ENCODE measurements at places on chromosomes 7 and 10.

DNA sequence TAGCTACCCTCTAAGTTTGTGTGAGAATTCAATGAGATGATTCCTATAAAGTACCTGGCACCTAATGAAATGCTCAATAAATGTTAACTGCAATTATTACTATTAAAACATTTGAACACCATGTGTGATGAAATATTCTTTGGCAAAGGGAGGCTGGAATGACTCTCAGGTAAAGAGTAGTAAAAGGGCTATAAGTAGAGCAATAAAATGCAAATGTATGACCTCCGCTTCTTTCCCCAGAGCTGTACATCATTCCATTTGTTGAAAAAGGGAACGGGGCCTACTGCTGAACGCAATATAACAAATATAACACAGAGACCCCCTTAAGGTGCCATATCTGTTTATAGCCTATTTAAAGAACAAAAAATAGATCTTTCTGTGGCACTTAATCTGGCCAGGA, 27.8 kb downstream of the CELF2 start:
- no peak for ATAC-seq

DNA sequence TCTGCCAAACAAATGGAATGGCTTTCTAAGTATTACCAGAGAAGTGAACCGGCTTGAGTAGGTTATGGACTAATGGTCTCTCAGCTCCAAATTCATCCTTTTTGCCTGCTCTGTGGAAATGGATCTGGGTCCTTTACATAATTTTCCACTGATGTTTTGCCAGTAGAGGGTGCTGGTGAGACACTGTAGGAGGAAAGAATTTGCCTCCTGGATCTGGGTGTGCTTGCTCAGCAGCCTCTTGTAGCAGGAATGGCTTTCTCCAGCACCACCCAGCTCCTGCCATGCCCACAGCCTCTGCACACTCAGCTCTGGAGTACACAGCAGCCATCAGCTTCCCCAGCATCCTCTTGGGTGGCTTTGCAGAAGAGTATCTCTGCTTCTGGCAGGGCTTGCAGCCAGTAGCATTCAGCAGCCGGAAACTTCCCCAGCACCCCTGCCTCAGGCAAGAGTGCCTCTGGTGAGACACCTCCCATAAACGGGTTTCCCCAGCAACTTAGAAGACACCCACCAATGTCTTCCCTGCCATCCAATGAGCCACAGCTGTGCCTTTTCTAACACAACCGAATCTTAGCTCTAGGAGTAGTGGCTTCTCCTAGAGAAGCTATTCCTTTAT, 235.0 kb upstream of the PLPP4 start:
- no peak for ATAC-seq

- ATAC-seq = no peak
These were observed 25.4 kb downstream of the ANKRD61 start for GRCh38 chr7:6056616-6057015.

GRCh38 chr7:149414171-149414570, 46.7 kb downstream of the ZNF777 start:
- no peak for ATAC-seq

- no peak for ATAC-seq
These were observed 97.6 kb downstream of the KIAA1217 start for GRCh38 chr10:24306507-24306875.

DNA sequence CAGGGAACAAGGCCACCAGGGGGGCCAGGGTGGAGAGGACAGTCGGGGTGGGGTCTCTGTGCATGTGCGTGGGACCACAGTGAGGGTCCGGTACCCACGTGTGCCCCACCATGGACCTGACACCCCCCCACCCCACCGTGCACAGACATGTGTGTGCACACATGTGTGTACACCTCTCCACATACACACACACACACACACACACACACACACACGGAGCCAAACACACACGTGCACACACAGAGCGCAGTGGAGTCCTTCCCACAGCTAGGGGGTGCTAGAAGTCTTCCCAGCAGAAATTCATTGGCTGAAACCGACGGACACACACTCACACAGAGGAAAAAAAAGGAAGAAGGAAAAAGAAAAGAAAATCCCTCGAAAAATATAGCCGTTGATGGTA, 42.8 kb upstream of the GNA12 start:
- ATAC-seq = peak; percentile 98

DNA sequence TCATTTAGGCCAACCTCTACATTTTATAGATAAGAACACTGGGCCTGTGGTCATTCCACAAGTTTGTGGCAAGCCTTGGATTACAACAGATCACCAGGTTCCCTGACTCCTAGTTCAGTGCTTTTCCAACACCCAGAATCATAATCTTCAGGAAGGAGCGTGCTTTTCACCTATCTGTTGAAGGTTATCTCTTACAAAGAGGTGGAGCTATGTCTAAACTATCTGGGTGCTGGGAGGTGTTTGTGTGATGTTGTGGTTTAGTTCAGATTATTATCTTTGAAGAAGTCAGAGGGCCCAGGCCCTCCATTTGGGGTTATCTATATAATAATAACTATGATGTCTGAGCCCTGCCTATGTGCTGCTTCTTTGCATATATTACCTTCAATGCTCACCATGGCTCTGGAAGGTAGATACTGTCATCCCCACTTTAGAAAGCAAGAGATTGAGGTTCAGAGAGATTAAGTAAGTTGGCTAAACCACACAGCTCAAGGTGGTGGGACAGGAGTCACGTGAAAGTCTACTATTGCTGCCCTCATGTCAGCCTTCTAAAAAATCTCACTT, 24.0 kb downstream of the IL2RA start:
- no peak for ATAC-seq

- no peak for ATAC-seq
These were observed 301.7 kb downstream of the RPS24 start for GRCh38 chr10:78335371-78335690.

DNA sequence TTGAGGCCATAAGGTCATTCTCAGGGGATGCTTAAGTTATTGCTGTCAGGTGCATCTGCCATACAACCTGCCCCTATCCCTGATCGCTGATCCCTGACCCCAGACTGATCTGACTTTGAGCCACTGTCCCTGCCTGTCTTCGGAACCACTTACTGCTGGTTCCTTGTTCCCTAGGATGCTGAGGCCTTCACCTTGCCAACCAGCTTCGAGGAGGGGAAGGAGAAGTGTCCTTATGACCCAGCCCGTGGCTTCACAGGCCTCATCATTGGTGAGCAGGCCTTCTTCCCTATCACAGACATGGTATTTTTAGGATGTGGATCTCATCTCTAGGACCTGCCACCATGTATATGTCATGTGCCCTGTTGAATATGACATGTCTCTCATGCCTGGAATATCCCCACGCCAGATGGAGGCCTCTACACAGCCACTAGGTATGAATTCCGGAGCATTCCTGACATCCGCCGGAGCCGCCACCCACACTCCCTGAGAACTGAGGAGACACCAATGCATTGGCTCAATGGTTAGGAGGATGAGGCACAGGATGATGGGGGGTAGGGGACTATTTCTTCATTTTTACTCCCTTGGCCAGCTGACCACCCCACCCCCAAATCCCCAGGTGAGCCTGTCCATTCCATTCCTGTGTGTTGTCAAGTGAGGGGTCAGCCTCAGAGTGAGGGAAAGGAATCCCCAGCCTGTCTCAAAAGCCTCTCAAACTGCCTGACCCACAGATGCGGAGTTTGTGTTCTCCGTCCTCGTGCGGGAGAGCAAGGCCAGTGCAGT, 9.0 kb downstream of the MRPL43 start:
- ATAC-seq = no peak

DNA sequence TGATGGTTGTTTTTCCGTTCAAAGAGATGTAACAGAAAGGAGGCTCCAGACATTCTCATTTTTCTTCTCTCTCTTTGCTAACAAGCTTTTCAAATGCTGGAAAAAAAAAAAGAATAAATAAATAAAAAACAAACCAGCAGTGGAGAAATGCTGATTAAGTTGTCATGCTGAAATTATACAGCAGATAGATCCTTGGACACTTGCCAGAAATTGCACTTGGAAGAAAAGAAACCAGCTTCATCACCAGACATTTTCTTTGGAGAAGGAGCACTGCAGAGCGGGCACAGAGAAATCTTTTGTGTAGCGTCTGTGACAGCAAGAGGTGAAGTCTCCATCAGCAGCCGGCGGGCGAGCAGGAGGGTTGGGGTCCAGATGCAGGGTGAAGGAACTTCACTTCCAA, 55.8 kb downstream of the CLRN3 start:
- no peak for ATAC-seq

- peak; percentile 10 for ATAC-seq
These were observed 46.8 kb upstream of the PRKAR2B start for GRCh38 chr7:106997487-106998271.
